Globus pallidus (tissue), 1 donor: ENCODE measurements at places on chromosomes 5 and 9.

GRCh38 chr5:90558344-90559192 is at the start of gene ADGRV1:
ADGRV1 (plus strand) TSS chr5:90558797; CDS start chr5:90558896, 99 bp downstream.
- peak; percentile 55 for DNase-seq

DNA sequence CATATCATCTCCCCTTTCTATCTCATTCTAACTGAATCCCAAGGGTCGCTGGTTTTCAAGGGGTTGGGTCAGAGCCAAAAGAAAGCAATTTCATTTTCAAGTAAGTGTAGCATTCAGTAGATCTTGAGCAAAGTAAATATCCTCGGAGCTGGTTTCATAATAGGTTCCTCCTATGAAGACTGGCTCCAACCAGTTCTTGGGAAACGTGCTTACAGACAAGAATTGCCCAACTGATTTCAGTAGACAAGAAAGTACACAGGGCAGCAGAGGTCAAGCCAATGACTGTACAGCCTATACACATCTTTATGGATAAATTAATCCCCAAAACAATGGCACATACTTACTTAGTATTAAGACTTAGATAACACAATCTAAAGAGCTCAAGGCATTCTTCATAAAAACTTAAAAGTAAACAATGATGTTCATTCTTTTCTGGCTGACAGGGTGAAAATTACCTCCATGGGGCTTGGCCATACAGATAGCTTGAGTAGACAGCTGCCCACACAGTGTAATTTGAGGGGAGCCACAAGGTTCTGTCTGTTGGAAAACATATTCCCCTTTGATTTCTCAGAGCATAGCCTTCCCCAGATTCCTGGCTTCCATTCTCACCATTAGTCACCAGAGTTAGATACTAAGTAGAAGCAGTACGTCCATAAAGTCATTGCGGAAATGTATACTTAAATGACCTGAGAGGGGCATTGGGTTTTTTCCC is 163.9 kb downstream of the ARRDC3 start:
- DNase-seq, result no peak

DNA sequence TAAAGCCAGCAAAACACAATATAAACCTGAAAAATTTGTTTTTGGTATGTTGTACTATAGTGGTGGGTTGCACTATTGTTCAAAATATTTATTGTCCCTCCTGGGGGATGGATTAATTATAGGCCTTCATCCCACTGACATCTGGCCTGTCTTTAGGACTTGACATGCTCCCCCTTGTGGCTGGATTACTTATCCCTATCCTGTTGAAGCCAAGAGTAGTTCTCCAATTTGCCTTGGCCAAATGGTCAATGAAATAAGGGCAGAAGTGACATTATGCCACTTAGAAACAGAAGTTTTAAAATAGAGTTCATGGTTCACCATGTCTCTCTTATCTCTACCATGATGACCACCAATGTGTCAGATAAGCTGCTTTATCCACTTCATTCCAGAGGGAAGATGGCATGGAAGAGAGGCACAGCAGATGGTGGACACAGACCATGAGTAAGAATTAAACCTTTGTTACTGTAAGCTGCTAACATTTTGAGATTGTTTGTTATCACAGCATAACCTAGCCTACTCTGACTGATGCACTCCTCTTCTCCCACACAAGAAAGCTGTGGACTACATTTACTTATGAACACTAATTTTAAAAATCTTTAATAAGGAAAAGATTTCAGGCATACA is 29.2 kb upstream of the ARHGEF28 start:
- DNase-seq, result no peak

GRCh38 chr5:115419846-115420585 is 123.6 kb upstream of the CCDC112 start:
- DNase-seq, result no peak

DNA sequence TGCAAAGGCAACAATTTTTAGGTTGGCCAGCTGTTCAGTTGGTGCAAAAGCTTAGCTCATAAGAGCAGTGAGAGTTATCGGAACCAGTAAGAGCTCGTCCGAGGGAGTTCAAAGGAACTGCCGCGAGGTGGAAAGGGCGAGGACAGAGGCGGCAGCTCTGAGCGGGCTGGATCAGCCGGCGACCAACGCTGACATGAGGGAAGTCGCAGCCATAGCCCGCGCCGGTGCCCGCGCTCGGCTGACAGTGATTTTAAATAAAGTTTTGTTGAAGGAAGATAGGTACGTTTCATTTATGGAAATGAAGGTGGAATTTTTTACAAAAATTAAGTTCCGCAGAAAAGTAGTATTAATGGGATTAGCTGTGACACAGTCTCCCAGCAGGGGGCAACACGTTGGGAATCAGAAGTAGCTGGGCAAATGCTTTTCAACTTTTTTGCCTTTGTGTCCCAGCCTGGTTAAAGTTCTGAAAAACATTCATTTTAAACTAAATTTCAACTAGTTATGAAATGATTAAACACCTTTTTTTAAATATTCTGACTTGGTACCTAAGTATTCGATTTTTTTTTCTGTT is 43.2 kb downstream of the FBXO4 start:
- no peak for DNase-seq

DNA sequence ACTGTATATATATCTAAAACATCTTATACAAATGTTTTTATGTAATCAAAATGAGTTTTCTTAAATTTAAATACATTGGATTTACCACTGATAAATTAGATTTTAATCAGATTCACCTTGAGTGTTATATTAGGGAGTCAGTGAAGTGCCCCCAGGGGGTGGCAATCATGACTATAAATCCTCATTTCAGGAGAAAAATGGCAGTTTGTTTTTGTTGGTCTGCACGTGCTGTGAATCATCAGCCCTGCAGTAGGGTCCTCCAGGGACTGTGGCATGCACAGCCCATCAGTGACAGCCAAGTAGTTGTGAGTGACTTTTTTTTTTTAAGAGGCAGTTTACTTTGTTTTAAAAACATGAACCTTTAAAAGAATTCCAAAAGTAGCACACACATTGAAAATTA is 65.2 kb downstream of the ZSWIM6 start:
- no peak for DNase-seq
